ENCODE measurements at places on chromosomes 1 and 21. TPM values are rescaled to one million over a fixed set of nuclear protein-coding genes. Genes with fewer than 3 reads are reported as not detected.

Gene GUCA2B
- total RNA-seq, result not detected

DNA sequence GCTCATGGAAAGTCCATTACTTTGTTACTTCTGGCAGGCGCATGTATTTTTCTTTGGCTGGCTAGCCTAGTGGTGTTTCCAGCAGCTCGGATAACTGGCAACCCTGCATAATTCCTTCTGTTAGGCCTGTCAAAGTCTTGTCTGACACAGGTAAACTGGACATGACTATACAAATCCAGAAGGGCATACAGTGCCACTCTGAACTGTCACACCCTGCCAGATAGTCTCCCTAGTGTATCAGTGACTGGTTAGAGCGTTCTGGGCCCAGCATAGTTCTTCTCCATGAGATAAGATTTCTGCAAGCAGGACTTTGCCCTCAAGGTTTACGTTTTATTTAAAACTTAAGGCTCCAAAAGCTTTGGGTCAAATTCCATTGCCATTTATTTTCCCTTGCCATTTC lies 177.7 kb upstream of the GORAB start:
- DNase-seq, result no peak

DNA sequence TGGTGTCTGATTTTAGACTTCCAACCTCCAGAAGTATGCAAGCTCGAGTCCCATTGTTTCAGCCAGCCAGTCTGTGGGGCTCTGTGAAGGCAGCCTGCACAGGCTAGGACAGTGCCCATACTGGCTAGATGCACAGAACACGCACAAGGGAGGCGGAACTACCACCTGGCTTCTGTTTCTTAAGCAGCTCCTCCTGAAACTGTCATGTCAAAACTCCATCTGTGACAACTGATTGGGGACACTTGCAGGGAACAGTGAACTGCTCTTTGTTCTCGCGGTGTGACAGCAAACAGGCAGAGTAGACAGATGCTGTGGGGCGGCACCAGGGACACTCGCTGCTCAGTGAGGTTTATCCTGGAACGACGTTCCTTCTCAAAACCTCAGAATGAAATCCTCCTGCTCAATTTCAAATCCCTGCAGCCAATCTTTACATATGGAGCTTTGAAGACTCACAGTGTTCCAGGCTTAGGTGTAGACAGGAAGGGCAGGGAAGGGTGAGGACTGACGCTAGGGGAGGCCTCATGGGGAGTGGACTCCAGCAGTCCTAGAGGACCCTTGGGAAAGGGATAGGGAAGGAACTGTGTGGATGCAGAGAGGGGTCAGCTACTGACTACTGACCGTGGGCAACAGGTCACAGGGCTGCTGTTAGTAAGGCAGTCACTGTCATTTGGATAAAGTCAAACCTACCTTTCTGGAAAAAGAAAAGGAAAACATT lies 73.8 kb downstream of the ERG start:
- no peak for DNase-seq

DNA sequence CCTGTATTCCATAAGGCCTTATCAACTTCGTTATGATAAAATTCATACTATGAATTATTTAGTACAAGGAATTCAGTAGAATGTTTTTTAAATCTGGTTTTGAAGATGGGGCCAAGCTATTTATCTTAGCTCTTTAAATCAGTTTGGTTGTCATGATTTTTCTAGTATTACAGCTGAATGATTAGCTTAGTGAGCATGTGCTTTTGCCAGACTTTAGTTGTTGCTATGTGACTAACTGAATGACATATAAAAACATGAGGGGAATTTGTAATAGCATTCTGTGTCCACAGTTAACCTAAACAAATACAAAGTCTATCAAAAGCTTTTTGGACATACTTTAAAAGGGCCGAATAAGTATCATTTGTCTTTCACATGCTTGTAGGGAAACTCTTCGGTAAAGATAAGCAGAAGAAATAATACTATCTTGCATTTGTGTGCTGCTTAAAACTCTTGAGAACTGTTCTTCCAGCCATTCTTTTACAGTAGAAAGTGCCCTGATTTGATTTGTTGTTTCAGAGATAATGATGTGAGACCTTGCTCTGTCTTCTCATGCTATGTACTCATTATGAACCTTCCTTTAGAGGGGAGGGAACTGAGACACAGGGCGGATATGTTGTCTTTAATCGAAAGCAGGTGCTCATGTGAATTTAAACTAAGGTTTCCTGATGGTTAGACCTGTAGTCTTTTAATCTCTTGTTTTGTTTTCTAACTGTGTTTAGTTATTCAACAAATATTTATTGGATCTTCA lies 18.8 kb downstream of the NEK7 start:
- DNase-seq, result no peak

Gene DIPK1A
- total RNA-seq, result 11.6 TPM

GRCh38 chr21:44354001-44354405 lies 582 bp downstream of the TRPM2 start:
- DNase-seq, result no peak

Gene PIGV
- 21.5 TPM for total RNA-seq

GRCh38 chr1:8003438-8004112 lies 22.5 kb downstream of the ERRFI1 start:
- no peak for DNase-seq

Gene PHF13
- total RNA-seq, result 12.1 TPM

Measured in activated naive CD8-positive, alpha-beta T cell treated with anti-CD3 and anti-CD28 coated beads, Interleukin-2, amount 10 ng/mL, durations not matched to agents 7 days and 5 days (primary cell).